ENCODE measurements at places on chromosomes 6 and 20.

GRCh38 chr20:17248224-17248623 lies 21.4 kb downstream of the PCSK2 start:
- no peak for DNase-seq

GRCh38 chr6:122694075-122694474 lies 83.9 kb downstream of the PKIB start:
- DNase-seq: no peak

GRCh38 chr20:60883496-60883895 lies 368.6 kb upstream of the CDH4 start:
- DNase-seq: no peak

DNA sequence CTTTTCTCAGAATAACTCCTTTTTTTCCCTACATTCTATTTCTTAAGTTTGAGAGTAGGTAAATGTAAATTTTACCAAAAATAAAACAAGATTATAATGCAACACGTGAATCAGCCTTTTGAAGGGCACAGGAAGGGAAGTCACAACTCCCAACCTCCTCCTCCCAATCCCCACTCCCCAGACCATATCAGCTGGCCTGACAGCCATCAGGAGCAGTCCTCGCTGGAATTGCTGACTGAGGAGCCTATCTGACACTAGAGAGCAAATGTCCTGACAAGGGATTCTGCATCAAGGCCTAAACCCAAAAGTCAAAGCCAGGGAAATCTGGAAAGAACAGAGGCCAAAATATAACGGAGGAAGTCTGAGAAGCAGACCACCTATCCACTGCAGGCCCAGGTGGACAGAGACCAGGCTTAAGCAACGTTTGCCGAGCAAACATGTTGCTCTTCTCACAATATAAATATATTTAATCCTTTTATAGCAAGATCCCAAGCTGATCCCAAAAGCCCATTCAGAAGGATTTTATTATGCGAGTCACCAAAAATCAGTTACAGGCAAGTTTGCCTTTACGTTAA lies 2.5 kb downstream of the RRAGD start:
- no peak for DNase-seq

DNA sequence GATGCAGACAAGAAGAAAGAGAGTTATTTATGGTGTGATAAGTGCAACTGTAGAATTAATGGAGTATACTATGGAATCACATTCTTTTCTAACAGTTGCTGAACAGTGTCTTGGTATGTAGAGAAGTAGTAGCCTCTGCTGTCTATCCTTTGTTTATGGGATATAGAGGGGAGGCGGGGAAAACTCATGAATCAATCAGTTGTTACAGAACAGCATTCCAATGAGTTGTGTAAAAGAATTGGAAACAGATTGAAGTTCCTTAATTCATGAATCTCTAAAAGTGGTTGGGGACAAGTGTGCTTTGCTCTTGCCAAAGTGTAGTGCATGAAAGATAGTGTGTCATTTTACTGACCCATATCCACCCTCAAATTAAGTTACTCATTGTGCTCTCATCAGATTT lies 77.7 kb downstream of the FLRT3 start:
- DNase-seq: no peak

DNA sequence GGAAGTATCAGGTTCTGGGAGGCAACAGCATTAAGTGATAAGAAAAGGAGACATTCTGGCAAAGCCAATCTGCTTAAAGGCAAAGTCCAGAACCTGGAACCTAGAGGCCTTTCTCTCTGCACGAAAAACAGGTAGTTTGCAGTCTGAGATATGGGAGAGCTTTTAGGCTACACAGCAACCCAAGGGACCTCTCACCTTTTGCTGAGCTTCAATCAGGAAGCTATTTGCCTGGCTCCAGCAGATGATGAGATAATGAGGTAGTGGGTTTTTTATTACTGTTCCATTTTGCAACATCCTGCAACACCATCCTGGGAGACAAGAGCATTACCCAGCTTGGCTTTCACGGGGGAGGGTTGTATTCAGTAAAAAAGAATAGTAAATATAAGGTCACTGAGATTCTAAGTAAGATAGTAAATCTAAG lies 143.1 kb downstream of the ADGRG6 start:
- DNase-seq: no peak

DNA sequence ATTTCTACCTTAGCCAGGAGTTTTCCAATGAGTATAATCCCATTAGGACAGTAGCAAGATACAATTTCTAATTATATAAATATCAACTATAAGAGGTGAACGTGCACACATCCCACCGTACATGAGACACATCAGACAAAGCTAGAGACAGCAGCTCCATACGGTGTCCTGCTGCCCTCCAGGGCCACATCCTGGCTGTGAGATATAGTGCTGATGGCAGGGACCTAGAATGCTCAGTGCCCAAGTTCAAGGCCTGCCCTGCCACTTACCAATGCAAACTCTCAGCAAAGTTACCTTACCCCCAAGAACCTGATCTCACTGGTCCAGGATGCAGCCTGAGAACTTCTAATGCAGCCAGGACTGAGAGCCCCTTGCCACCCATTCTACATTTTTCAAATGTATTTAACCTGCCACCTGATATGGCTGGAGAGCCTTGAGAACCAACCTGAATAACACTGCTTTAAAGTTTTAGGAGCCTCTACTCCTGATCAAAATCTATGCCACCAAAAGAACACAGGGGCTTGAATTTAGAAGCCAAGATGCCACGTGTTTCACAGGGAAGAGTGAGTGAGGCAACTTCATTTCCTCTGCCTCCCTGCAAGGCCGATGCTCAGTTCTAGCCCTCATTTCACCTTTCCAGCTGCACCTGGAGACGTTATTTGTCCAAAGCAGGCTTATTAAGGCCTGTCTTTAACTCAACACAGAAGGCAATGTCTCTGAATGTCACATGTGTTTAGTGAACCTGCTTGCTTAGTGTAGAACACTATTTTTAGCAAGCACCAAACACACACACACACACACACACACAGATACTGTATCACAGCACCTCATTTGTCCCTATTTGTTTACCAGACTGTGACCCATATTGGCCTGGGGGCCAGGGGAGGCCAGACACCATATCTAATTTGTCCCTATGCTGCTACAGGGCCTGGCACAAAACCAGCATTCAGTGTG lies 6.1 kb downstream of the NFATC2 start:
- no peak for DNase-seq

DNA sequence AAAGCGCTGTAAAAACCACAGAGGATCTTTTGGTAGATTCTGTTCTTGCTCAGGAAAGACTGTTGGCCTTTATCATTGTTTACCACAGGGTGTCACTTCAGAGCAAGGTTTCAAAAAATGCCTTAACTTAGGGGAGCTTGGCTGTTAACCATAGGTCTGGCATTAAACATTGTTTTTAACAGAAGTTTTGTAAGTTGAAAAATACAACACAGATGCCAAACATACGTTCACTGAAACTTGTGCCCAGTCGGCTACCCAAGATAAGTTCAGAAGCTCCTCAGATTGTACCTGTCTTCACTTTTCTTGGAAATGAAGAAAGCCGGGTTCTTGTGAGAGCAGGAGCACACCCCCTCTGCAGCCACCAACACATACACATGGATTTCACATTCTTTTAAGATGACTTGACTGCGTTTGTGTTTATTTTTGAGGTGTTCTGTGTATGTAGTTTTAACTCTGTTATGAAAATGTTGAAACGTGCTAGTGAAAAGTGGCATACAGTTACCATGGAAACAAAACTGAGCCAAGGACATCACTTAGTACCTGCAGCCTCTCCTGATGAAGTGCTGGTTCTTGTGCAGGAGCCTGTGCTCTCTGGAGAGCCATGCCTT lies 64.9 kb downstream of the SYCP2L start:
- peak; percentile 78 for DNase-seq

- no peak for DNase-seq
Observed at GRCh38 chr6:104531646-104532045, 328.1 kb downstream of the HACE1 start.

- DNase-seq: no peak
Observed at GRCh38 chr20:46546936-46547335, 3.5 kb downstream of the OCSTAMP start.

DNA sequence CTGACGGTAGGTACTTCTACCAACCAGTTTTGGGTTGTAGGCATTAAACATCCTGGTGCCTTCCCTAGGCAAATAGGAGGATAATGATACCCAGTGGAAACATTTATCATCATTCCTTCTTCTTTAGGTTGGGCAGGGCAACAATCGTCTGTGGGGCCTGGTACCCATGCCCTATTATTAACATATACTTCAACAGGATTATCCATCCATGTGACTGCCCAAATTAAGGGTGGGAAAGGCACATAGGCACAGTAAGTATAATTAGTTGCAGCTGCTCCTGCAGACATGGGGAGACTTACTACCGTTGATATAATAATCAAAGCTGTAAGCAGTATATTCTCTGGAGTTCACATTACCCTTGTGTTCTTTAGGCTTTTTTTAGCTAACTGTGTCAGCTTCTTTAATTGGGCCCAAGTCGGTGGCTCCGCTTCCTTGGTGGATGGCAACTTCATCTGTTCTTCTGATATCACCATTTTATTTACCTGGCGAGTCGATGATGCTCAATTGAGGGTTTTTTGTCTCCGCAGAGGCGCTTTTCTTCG lies 16.8 kb downstream of the RPL7L1 start:
- no peak for DNase-seq

GRCh38 chr20:57904314-57905105 lies 194.7 kb upstream of the PMEPA1 start:
- DNase-seq: no peak

- DNase-seq: peak; percentile 16
Observed at GRCh38 chr6:158744986-158745430, 74.2 kb downstream of the EZR start.

DNA sequence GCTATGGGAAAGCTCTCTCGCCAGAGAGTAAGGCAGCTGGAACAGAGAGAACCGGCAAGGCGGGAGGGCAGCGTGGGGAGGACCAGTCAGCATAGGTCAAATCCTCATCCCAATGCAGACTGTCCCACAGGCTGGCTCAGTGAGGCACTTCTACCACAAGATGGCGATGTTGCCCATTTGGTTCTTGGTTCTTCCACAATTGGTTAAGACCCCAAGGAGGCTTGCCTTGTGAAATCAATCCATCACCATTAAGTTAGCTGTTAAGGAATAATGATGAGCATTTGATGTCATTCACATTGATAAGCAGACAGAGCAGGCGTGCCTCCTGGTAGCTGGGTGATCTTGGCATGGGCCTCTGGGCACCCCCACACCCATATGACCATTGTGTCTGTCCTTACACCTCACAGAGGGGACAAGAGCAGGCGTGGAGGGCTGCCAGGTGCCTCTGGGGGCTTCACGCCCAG lies 2.4 kb downstream of the CSTL1 start:
- peak; percentile 86 for DNase-seq

- no peak for DNase-seq
Observed at GRCh38 chr6:17504005-17504404, 96.1 kb upstream of the FAM8A1 start.

DNA sequence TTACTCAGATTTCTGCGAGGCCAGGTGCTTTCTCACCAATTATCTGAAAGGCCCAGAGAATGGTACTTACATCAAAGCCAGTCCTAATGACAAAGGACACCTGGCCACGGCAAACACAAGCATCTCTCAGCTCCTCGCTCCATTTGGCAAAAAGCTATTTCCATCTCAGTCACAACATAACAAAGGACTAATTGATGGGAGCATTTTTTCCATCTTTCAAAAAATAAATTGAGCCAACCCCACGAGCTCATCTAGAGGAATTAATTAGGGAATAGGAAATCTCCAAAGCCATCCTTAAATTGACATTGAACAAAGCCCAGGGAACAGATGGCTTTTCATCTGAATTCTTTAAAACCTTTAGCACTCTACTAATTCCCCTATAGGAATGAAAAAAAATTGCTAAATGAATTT lies 236.7 kb downstream of the HAO1 start:
- no peak for DNase-seq

DNA sequence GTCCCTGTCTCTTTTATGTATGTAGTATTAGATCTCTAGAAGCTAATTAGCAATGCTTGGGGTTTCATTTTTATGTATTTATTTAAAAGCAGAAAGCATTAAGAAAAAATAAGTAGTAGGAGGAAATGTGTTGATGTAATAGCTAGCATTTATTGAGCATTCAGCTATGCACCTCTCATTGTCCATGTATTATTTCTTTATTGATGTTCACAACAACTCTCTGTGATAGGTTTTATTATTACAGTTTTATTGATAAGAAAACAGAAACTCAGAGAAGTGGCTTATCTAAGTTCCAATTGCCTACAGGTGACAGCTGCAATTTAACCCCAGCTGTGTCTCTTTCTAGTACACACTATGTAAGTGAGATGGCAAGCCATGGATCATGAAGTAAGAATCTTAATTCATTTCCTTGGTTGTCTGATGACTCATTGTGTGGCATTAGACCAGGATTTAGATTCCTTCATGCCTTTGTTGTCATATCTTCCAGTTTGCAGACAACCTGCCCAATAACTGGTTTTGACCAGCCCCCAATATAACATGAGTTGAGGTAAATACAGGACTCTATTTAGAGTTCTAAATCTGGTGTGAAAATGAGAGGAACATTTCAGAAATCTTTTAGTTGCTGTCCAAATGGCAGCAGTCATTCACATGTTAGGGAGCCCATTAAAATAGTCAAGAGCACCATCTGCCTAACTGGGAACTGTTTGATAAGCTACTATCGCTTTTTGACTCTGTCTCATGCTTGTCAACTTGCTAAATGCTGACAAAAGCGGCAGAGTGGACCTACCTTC lies 170.8 kb upstream of the PHACTR1 start:
- peak; percentile 86 for DNase-seq

- no peak for DNase-seq
Observed at GRCh38 chr6:7314414-7314813, 1.4 kb upstream of the SSR1 start.

GRCh38 chr6:107636486-107636885 lies 146.6 kb downstream of the SOBP start:
- DNase-seq: no peak

- DNase-seq: no peak
Observed at GRCh38 chr20:59374261-59374660, 73.8 kb downstream of the EDN3 start.

GRCh38 chr6:2378891-2379652 lies 133.7 kb upstream of the GMDS start:
- peak; percentile 37 for DNase-seq

DNA sequence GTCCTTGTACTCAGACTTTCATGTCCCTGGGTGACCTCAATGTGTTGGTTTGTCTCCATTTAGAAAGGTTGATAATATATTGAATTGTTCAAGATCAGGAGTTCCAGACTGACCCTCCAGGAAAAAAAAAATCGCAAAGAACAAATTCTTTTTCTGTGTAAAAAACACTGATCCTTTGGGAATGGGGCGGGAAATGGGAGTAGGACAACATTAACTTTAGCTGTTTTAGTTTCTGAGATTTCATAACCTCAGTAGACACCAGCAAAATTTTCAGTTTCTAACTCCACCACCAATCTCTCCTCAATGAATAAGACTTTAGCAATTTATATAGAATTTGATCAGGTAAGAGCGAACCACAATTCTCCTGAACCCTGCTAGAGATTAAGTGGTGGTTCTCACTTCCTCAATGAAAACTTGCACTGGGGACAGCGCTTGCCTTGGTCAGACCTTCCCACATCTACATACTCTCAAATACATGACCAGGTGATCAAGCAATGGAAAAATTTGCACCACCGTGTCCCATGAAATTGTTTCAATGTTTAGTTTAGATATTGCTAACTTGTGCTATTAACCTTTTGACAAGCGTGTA lies 231.2 kb upstream of the PLN start:
- DNase-seq: no peak

Measured in fibroblast of pulmonary artery (primary cell).